ENCODE measurements at places on chromosomes 1 and 21.

DNA sequence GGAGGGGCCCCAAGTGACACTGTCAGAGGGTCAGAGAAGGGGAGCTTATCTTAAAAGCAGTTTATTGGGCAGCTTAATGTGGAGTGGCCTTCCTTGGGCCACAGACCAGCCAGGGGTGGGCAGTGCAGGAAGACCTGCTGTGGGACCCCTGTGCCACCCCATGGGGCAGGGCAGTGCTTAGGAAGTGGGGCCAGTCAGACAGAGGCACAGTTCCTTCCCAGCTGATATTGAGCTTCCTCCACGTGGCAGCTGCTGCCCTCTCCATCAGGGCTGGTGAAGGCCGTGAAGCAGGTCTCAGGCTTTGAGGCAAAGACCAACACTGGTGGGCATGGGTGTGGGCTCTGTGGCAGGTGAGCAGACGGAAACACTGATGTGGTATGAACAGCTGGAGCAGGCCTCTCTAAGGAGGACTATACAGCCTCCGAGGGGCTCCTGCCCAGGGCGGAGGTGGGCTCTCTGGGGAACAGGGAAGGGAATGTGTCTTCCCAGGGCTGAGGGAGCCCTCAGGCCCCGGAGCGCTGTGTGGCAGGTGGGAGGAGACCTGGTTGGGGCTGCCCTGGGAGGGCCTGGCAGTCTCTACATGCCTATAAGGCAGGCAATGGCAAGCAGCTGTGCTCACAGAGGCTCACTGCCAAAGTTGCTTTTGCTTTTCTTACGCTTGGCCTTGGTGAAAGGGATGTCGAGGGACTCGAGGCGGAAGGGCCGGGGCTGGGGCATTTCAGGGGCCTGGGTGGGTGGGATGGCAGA is 3.0 kb upstream of the DDOST start:
- DNase-seq: no peak

DNA sequence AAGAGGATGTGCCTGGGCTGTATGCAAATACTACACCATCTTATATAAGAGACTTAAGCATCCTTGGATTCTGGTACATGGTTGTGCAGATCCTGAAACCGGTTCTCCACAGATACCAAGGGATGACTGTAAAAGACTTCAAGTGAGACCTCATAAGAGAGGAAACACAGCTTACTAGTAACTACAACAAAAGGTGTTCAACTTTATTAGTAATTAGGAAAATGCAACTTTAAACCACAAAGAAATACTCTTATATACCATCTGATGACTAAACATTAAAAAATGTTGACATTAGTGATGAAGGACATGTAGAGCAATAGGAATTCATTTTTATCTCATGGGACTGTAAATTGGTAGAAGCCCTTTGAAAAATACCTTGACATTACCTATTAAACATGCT is 102.7 kb downstream of the RASAL2 start:
- no peak for DNase-seq

- DNase-seq: no peak
These were observed 626.5 kb downstream of the PTPRC start for GRCh38 chr1:199265319-199265718.

- no peak for DNase-seq
These were observed 207.3 kb downstream of the LHX8 start for GRCh38 chr1:75341537-75341936.

DNA sequence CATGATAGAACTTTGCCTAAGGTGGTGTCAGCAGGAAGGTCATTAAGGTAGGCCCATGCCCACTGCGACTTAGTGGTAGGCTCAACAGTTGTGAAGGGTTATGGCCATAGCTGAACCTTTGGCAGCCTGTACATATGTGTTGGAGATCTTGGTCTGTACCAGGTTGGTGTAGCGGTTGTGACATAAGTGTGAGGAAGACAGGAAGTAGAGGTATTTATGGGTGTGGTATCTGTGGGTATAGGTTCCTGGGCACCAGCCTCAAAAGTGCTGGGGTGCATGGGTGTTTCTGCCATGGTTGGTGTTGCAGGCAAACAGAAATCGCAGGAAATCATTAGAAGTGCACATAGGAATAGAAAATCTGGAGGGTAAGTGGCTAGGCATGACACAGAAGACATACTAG is 18.6 kb upstream of the LRIF1 start:
- no peak for DNase-seq

DNA sequence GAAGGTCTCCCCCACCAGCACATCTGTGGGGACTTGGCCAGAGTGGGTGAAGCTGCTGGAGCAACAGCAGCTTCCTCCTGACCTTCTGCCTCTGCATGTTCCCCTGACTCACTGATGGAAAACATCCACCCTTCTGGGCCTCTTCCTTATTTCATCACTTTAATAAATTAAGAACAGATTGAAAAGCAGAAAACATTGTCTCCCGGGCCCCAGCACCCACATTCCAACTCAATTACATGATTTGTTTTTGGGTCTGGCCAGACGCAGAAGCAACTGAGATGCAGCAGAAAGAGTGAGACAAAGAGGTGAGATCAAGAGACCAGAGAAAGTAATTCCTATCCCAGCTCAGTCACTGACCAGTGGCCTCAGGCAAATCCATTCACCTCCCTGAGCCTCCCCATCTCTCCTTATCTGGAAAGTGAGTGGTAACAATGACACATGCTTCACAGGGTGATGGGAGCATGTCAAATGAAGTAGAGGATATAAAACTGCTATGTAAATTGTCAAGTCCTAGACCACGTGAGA is 157.1 kb downstream of the ELAVL4 start:
- no peak for DNase-seq

GRCh38 chr1:186535388-186536133 is 74.6 kb upstream of the PDC start:
- no peak for DNase-seq

- no peak for DNase-seq
These were observed 12.2 kb downstream of the PTCH2 start for GRCh38 chr1:44830900-44831304.

- no peak for DNase-seq
These were observed 88.0 kb upstream of the NFIA start for GRCh38 chr1:60994369-60994768.

- DNase-seq: no peak
These were observed 35.9 kb downstream of the HEATR1 start for GRCh38 chr1:236568285-236568894.

- DNase-seq: no peak
These were observed 55.2 kb downstream of the IRF2BP2 start for GRCh38 chr1:234554698-234555311.

DNA sequence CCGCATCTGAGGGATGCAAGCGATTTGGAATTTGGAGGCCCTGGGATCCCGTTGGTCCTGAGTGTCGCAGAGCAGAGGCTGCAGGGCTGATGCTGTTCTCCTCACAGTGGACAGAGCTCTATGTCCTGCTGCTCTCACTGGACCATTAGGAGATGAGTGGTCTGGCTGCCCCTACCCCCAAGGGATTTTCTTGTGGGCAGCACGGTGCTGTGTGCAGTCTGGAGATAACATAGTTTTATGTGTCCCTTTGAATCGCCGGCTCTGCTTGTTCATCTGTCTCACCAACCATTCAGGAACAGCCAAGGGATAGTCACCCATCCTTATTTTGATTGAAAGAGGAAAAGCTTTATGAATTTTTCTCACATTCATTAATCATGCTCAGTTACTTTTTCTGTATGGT is 49.9 kb downstream of the CHRM3 start:
- no peak for DNase-seq

DNA sequence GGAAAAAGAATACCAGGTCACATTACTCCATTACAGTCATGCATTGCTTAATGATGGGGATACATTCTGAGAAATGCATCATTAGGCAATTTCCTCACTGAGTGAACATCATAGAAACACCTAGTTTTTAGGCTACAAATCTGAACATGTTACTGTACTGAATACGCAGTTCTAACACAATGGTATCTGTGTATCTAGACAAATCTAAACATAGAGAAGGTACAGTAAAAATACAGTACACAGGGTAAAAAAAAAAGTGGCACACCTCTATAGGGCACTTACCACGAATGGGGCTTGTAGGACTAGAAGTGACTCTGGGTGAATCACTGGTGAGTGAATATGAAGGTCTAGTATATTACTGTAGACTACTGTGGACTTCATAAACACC is 115.7 kb downstream of the AKT3 start:
- DNase-seq: no peak

DNA sequence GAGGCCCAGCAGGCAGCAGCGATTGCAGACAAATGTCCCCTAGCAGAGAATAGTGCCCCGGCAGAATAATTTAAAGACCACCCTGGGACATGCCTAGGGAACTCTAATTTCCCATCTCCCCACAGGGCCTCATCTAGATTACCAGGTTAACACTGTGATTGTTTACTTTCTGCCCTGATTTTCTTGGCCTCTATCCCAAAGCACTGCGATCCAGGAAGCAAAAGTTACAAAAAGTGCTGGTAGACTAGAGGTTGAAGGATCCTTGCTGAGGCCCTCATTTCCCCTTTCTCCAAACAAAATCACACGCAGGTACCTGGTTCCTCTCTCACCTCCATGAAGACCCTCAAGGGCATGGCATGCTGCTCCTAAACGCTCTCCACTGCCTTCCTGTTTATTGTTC is 229.7 kb downstream of the C1orf94 start:
- DNase-seq: no peak

DNA sequence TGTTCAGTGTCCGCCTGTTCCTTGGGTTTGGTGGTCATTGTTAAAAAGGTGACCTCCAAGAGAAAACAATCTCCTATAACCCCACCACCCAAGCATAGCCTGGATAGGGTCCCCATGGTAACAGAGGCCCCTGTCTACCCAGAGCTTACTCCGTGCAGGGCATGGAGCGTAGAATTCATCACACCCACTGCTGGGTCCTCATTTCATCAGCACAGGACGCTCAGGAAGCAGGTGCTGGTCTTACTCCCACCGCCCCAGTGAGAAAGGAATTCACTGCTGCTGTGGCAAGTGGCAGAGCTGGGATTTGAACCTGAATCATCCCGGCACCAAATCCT is 37.0 kb downstream of the ARHGEF10L start:
- DNase-seq: no peak

- DNase-seq: no peak
These were observed 26.2 kb downstream of the RNF187 start for GRCh38 chr1:228513236-228513900.

GRCh38 chr1:34785875-34786470 is 5.0 kb downstream of the GJB3 start:
- no peak for DNase-seq

DNA sequence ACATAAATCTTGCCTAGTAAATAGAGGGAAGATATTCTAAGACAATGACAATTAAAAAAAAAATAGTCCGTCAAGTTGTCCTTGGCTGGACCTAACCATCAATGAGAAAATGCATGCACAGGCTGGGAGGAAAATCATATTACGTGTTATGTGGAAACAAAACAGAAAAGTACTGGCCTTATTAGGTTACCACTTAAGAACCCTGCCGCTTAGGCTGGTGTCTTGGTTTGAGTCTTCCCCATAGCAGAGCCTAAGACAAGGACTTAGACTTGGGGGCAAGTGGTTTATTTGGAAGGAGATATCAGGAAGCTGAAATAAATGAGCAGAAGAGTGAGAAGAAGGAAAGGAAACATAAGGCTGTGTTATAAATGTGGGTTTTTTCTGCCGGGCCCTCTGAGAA is 186.4 kb downstream of the MRPL39 start:
- DNase-seq: no peak

DNA sequence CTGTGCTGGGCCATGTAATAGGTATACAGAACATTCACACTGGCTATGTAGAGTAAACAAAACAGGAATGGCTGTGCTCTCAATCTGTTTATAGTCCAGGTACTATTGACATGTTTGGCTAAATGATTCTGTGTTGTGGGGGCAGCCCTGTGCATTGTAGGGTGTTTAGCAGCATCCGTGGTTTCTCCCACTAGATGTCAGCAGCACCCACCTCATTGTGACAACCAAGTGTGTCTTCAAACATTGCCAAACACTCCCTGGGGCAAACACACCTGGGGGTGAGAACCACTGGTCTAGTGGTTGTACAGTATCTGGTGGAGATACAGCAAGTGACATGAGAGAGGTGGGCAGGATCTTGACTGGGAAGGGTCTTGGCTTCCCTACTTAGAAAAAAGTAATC is 80.4 kb upstream of the SPATA6 start:
- DNase-seq: no peak

DNA sequence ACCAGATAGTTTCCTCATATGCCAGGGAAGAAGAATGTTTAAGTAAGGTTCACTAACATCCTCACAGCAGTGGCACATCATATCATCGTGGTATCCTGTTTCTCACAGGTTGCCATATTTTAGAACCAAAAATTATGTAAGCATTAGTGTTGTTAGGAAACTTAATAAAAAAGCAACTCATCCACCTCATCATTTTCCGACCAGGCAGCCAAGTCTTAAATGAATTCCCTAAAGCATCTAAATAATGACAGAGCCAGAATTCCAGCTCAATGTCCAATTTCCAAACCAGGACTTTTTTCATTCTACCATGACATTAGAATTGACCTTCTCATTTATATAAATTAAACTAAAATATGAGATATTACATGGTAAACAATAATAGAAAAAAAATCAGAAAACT is 272.7 kb downstream of the NTNG1 start:
- no peak for DNase-seq

GRCh38 chr1:171913385-171913784 is 72.1 kb downstream of the DNM3 start:
- peak; percentile 78 for DNase-seq

GRCh38 chr1:71834601-71835441 is 447.5 kb downstream of the NEGR1 start:
- DNase-seq: no peak

GRCh38 chr1:159945483-159946241 is at the start of gene IGSF9:
Gene IGSF9, minus strand, starts transcription at chr1:159945613. Its CDS starts 2,159 bp downstream, at chr1:159943454.
- DNase-seq: peak; percentile 68

- no peak for DNase-seq
These were observed 78.8 kb upstream of the TRABD2B start for GRCh38 chr1:48076017-48076416.

DNA sequence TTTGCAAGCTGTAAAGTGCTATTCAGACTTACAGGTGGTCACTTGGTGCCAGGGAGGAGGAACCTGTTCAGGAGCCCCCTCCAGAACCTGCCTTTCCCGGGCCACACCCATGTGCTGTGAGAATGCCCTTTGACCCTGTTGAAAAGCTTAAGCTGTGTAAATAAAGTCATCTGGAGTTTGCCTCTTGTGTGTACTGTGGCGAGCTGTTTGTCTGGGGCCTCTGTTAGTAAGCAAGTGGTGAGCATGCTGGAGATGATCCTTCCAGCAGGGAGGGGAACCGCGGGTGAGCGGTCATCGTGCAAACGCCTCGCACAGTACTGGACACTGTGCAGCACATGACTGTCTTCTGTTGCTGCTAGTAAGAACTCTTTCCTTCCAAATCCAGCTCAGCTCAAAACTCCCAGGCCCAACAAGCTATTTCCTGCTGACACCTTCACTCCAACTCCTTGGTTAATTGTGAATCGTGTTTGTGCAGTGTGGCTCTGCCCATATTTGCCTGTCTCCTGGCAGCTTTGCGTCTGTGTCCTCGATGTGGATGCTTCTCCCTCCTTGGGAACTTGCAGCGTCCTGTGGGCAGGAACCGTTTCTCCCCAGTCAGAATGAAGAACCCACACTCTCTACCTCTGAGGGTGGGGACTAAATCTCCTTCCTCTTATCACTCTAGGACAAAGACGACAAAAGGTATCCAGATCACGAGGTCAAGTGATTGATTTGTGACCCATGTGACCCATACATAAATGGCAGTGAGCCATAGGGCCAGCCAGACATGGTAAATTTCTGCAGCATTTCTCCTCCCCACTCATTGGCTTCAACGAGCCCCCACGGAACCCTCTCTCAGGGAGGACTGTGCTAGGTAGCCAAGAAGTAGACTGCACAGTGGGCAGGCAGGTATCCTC is 13.9 kb upstream of the BTG2 start:
- peak; percentile 36 for DNase-seq
